ENCODE measurements at places on chromosomes 3 and 15.

DNA sequence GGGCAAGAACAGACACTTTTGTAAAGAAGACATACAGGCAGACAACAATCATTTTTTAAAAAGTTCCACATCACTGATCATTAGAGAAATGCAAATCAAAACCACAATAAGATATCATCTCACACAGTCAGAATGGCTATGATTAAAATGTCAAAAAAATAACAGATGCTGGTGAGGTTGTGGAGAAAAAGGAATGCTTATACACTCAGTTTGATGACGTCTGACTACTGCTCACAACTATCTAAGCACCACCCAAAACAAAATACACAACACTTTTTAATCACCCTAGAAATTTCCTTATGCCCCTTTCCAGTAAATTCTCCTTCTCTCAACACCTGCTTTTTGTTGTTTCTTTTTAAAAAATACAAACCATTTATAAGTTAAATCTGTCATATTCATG is 228.8 kb downstream of the ISL2 start:
- DNase-seq: no peak

DNA sequence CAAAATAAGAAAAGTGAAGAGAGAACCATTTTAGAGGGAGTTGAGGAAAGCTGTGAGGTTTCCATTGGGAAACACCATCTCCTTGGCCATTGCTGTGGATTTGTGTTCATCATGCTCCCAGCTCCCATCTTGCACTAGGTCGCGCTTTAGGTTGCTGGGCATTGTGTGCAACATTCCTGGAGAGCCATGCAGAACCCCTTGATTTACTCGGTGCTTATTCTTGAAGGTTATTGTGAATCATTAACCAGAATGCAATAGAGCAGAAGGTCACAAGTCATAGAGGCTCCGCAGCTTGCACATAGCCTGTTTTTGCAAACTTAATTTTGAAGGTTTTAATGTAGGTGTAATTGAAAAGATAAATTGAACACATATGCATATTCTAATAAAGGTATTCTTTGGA is 239.2 kb upstream of the IL12A start:
- DNase-seq: no peak

DNA sequence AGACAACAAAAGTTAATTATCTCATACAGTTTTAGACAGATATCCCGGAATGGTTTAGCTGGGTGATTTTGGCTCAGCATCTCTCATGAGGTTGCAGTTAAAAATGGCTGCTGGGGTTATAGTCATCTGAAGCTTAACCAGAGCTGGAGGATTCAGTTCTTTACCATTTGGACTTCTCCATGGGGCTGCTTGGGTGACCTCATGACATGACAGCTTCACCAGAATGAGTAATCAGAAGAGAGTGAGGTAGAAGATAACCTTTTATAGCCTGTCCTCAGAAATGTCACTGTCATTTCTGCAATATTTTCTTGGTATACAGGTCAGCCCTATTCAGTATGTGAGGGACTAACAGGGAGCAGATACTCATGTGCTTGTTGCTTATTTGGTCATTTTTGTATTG is 30.9 kb downstream of the TFG start:
- DNase-seq: no peak

GRCh38 chr3:46239301-46239938 is 2.8 kb upstream of the CCR3 start:
- no peak for DNase-seq

DNA sequence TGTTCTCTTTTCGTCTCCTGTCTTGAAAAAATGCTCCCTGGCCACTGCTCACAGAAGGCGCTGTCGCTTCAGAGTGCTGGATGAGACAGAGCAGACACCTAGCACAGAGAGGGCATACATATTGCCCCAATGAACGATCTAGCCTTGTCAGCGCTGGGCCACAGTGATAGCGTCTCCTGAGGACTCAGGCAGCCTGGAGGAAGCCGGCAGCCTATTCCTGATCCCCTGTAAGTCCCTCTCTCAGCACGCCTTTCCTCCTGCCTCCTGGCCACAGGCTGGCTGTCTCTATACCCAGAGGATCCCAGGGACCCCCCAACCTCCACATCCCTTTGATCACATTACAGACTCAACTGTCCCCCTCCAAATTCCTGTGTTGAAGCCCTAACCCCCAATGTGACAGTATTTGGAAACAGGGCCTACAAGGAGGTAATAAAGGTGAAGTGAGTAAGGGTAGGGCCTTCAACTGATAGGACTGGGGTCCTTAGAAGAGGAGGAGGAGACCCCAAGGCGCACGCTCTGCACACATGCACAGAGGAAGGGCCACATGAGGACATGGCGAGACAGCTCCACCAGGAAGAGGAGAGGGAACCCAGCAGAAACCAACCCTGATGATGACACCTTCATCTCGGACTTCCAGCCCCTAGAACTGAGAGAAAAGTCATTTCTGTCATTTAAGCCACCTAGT is 7.5 kb downstream of the PLA2G4F start:
- DNase-seq: peak; percentile 15

DNA sequence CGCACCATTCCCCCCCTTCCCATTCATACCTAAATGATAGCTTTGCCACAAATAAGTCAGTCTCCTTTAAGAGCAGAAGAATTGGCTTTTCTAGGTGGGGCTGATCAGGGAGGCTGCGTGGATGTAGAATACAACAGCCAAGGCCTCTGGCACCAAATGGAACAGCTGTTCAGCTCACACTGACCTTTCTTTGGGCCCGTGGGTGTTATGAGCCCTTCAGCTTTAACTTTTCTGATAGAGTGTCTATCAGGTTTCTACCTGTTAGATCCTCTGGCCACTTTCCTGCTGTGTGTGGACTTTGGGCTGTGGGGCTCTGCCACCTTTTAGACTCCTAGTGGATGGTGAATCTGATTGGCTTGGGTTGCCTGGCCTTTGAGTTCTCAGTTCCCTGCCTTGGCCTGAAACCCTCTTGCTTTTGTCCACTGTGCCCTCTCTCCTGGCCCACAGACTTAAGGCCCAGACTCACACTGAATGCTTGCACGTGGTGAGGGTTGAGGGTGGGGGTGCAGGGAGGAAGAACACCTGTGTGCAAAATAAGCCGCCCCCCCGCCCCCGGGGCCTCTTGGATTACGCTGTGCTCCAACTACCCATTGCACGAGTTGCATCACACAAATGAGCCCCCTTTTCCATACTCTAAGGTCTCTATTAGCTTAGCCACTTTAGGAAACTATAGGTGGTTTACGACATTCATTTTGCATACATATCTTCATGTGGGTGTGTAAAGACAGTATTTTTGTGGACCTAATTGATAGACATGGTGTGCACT is 1.3 kb upstream of the RFX7 start:
- DNase-seq: peak; percentile 61

- DNase-seq: no peak
Measured at GRCh38 chr3:12681943-12682390, 18.1 kb upstream of the RAF1 start.
